ACHN (cell line): ENCODE measurements at places on chromosomes 5 and 9.

DNA sequence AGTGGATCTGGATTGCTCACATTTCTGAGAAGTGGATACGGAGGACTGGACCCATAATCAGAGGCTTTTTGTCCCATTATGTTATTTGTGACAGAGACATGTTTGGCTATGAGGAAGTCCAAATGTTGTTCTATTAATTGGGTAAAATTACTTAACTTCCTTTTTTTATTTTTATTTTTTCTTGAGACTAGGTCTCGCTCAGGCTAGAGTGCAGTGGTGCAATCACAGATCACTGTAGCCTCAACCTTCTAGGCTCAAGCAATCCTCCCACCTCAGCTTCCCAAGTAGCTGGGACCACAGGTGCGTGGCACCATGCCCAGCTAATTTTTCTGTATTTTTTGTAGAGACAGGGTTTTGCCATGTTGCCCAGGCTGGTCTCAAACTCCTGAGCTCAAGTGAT, 11.9 kb upstream of the PGGT1B start:
- DNase-seq = no peak

DNA sequence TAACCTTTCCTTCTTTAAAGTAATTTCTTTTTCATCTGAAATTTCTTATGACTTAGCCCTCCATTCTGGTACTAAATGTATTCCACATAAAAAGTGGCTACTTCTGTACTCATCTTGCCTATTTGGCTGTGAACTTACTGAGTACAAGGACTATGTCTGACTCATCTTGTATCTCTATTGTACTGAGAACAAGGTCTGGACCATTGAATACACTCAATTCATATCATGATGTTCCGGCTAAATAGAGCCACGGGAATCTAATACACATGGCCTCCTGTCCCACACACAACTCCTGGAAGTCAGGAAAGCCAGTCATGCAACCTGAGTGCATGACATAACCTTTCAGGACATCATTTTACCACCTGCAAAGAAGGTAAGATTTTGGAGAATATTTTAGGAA, 203.9 kb downstream of the PLK2 start:
- DNase-seq = no peak

DNA sequence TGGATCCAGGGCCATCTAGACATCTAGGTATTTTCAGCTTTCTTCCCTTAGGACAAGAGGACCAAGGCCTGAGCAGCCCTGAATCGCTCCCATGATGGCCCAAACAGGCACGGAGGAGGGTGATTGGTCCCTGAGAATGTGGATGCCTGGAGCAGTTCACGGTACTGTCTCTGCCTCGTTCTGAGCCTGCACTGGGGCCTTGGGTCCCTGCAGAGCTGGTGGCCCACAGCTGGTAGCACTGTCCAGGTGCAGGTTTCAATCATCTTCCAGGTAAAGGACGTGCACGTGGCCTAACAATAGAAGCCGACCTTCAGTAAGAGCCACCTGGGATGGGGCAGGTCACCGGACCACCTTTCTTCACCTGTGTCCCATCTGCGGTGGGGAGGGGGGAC, 19.4 kb upstream of the FCN1 start:
- DNase-seq = no peak

GRCh38 chr9:95496687-95497086, 20.1 kb downstream of the PTCH1 start:
- DNase-seq = no peak

DNA sequence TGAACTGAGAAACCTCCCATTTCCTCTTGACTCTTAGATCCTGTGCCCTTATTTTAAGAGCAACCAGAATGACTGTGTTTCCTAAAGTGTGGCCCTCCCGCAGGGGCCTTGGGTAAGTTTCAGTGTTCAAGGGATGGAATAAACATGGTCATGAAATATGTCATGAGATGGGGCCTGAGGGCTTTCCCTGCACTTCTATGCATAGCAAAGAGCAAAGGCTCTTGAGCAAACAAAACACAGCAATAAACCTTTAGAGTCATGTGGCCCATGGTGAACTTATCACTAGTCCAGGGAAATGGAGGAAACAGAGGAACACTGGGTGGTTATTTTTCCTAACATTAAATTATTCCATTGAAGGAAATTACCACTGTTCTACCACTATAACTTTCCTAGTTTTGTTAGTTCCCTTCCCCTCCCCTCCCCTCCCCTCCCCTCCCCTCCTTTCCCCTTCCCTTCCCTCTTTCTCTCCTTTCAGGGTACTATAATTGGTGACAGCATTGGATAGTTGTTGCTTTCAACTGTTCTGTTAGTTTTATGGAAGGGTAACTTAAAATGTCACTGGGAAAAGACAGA, 72.4 kb downstream of the CTSL start:
- no peak for DNase-seq

- no peak for DNase-seq
Observed at GRCh38 chr5:125160787-125161502, 414.5 kb upstream of the ZNF608 start.

GRCh38 chr9:138015021-138015829, 137.6 kb downstream of the CACNA1B start:
- DNase-seq = no peak

DNA sequence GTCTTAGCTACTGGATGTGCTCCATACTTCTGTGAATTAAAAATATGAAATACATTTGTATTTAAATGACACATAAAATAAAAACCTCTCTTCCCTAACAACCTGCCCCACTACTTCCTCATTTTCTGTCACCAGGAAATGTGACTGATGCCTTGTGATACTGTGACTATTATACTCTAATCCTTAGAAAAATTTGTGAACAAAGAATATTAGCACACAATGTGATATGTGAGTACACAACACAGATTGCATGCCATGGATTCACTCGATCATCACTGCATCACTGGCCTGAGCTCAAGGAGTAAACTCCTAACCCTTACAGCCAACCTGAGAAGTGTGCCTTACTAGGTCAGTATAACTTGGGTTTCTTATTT, 281.0 kb downstream of the EFNA5 start:
- no peak for DNase-seq

- no peak for DNase-seq
Observed at GRCh38 chr5:179220716-179221115, 124.5 kb downstream of the ADAMTS2 start.

- DNase-seq = no peak
Observed at GRCh38 chr5:39178171-39178570, 41.2 kb downstream of the FYB1 start.

DNA sequence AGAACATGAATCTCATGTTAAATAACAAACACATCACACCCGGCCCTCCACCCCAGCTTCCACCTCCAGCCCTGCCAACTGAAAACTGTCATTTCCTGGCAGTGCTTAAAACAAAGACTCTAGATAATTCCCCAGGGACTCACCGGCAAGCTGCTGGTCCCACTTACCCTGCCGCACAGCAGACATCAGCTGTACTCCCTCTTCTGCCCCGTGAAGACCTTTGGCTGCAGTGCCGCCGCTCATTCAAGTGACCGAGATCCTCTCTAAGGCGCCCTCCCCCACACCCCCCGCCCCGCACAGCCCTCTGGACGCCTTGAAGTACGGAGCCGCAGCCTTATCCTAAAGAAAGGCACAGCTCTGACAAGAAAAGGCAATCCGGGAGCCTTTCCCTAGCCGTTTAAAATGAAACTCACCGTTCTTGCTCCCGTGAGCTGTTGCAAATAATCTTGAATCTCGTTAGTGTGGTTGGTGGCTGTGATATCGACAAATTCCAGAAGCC, 434 bp downstream of the GLRX start:
- peak; percentile 38 for DNase-seq
